NCI-H1105 treated with DMSO at 0.1 percent for 48 hours (cell line): ENCODE measurements at places on chromosomes 2 and 18.

- no peak for DNase-seq
These were observed 35.2 kb downstream of the SP140L start for GRCh38 chr2:230362030-230362691.

DNA sequence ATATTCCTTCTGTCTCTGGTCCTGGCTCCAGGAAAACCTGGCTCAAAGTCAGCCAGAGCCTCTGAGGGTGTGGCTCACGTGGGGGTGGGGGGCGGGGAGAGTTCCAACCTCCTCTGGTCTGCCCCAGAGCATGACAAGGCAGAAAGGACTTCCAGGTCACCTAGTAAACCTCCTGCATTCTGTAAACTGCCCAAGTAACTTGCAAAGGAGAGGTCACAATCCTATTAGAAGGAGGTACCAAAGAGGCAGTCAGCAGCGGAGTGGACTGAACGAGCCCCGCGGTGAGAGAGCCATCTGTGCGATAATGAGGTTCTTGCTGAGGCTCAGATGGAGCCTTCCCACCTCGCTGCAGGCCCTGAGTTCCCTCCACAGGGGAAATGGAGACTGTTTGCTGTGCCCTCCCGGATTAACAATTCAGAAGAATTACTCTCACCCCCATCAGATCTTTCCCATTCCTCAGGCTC, 58.9 kb upstream of the GATA6 start:
- DNase-seq, result no peak

DNA sequence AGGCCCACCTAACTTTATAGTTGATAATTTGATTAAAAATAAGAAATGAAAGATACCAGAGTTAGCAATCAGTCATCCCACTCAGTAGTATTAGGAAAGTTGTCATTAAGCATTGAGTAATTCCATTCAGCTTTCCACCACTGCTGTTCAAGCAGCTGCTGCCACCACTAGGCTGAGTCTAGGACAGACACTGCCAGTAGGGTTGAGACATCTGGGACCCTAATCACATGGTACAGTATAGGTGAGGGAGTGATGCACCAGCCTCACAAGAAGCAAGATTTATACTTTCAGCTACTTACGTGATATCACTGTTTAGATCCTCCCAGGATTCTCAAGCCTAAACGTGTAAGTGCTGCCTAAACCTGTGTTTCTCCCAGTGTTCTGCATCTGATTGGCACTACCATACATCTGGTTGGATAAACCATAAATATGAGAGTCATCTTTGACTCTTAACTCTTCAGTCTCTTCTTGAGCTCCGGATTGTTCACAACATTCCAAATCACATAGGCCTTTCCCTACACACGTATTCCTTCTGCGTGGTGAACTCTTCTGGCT, 3.2 kb downstream of the UBXN4 start:
- no peak for DNase-seq

DNA sequence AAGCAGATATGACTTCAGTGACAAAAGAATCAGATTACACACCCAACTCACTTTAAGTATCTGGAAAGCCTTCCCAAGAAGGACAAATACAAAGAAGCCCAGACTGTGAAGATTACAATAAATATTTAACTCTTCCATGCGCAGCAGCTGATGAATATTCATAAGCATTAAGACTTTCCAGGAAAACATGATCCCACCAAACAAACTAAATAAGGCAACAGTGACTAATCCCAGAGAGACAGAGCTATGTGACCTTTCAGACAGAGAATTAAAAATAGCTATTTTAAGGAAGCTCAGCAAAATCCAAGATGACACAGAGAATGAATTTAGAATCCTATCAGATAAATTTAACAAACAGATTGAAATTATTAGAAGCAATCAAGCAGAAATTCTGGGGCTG, 108.2 kb upstream of the UBE2E3 start:
- DNase-seq, result no peak

GRCh38 chr2:54534221-54534620, 78.1 kb downstream of the SPTBN1 start:
- no peak for DNase-seq

GRCh38 chr2:38601463-38602135, 1.1 kb downstream of the HNRNPLL start:
- DNase-seq, result peak; percentile 35

- no peak for DNase-seq
These were observed 208.6 kb downstream of the MYO1B start for GRCh38 chr2:191453761-191454160.

DNA sequence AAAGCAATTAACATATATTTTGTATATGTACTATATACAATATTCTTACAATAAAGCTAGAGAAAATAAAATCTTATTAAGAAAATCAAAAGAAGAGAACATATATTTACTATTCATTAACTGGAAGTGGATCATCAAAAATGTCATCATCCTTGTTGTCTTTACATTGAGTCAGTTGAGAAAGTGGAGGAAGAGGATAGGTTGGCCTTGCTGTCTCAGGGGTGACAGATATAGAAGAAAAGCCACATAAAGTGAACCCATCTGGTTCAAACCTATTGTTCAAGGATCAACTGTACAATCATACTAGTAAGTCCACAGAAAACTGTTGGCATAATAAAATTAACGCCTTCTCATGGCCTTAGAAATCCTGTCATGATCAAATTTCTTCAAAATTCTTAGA, 26.6 kb downstream of the SESTD1 start:
- no peak for DNase-seq

- peak; percentile 55 for DNase-seq
These were observed 43.4 kb downstream of the CABLES1 start for GRCh38 chr18:23178661-23179081.

DNA sequence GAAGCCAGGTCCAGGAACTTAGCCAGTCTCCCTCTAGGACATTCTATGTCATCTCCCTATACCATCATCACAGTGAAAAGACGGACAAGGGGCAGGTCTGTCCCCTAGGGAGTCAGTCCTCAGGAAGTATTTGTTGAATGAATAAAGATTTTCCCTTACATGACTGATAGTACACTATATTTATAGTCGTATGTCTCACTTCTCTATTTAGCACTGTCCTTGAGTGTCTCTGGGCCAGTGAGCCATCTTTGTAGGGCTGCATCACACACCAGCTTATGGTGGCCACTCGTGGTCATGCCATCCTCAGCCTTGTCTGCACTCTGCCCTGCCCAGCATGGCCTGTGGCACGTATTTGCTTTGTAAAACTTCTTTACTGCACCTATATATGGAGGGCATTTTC, 25.8 kb downstream of the PTPN18 start:
- no peak for DNase-seq

- no peak for DNase-seq
These were observed 15.5 kb downstream of the LAMA1 start for GRCh38 chr18:7102131-7102530.

DNA sequence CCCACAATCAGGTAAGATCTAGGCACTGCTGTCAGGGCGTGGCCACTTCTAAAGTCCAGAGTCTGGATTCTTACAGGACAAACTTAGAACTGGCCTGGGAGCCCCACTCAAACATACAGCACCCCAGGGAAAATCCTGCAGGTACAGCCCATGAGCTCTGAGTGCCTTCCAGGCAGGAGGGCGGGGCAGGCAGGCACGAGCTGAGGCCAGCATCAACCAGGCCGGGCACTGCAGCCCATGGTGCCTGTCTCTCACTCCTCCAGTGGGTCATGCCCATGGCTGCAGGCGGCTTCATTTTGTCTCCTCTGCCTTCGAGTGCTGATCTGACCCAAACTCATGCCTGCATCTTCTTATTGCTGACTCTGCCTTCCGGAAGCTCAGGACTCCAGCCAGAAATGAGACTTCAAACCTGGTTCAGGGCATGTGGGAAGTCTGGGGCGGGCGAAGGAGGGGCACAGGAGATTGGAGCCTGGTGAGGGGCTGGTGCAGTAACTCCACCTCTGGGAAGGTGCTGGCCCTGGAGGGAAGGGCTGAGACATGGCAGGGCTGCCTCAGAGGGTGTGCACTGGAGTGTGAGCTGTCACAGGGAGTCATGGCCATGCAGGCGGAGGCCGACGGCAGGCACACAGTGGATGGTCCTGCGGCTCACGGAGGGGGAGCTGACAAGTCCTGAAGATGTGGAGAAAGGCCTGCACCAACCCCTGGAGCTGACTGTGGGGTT, 40.5 kb downstream of the HS6ST1 start:
- no peak for DNase-seq

DNA sequence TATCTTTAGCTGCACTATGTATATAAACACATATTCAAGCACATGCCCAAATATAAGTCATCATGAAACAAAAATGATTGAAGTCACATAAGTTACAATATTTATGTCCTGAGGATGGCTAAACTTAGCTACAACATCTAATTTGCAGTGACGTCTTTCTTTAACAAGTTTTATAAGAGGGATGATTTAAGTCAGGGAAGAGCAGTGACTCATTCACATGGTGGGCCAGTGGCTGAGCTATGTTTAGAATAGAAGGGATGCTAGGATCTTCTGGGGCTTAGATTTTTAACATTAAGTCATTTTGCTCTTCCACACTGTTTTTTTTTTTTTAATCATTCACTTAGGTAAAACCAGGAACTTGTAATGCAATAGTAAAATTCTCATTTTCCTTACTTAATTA, 22.3 kb downstream of the ADCYAP1 start:
- no peak for DNase-seq

DNA sequence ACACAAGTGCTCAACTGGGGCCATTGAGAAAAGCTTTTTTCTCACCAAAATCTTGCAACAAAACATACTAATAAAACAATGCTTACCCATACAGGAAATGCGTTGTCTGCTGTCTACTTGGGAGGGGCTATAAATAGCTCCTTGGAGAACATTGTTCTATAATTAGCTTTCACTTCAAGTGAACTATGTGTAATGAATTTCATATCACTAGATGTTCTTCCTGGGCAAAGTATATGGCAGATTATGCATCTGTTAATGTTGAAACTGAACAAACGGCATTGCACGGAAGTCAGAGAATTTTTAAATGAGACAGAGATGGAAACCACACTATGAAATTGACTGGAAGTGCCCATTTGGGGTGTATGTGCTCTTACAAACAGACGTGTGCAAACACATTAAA, 6.4 kb upstream of the NPAS2 start:
- peak; percentile 43 for DNase-seq

DNA sequence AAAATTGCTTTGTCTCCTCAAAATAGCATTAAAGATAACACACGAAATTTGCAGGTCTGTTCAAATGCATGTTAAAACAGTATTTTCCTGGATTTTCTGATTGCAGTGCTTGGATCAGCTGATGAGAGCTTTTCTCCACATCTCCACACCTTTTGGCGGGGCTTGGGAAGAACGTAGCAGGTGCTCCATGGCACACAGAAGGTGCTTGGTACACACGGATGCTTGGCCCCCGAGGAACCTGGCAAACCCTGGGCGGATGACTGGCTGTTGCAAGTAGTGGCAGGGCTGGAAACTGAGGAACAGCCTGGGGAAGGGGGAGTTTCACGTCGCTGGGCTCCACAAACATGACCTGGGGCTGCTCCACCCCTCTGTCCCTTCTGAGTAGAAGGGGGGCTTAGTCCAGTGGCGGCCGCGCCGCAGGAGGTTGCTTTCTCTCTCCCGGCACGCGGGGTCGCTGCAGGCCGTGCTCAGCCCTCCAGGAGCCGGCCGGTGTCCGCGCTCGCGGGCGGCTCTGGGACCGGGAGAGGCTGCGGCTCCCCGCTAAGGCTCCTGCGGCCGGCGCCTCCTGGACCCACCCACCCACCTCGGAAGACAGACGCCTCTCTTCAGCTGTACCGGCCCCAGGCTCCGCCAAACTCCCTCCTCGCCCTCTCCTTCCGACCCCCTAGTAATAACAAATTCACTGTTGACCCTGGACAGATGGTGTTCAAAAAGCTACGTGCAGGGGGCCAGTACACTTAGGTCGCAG, 69.3 kb downstream of the MARCO start:
- peak; percentile 51 for DNase-seq

DNA sequence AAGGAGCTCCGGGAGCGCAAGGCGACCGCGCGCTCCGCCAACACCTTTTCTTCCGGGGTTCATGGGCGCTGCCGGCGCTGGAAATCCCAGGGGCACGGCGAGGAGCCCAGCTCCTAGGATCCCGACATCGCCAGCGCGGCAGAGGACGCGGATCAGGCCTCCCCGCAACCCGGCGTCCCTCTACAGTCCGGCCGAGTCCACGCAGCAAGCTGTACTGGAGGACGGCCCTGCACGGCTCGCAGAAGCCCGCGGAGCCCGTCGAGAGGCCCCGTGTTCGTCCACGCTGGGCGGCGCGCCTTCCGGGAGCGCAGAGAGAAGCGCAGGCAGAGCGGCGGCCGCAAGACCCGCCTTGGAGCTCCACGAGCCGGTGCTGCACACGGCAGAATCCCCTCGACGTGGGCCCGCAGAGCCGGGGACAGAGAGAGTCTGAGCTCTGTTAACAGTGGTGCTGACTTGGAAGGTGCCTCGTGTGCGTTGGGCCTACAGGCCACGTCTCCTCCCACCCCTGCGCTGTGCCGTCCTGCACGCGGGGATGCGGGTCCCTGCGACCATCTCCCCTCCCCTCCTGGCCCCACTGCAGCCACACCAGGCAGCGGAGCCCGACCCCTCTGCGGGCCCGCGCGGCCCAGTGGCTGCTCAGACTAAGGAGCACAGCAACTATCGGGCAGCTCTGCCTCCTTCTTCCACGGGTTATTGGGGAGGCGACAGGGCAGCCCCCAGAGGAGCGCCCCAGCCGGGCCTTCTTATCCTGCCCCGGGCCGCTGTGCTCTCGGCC, 28.1 kb upstream of the PTPN2 start:
- no peak for DNase-seq

DNA sequence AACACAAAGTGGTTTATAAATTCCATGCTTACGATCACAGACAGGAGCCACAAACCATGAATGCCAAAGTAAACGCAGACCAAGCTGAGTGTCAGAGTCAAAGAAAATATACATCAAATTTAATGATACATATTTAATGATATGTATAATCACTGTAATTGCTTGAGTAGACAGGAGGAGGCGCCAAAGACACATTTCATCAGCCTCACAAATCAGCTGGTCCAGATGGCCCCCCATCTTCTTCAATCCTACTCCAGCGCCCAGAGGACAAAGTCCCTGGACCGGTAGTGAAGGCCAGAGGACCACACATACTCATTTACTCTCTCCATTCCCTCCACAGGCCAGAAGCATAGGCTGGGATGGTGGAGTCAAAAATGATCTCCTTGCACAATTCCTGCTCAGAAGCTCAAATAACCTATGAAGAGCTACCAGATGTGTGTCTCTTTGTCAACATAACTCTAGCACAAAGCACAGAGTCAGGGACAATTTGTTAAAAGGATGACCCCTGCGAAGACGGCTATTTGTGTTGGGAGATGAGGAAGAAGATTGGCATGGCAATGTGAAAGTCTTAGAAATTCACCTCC, 149.3 kb upstream of the PGAP1 start:
- DNase-seq, result no peak

GRCh38 chr2:106885329-106885728, 638 bp downstream of the ST6GAL2 start:
- DNase-seq, result peak; percentile 60

- DNase-seq, result no peak
These were observed 39.4 kb downstream of the EVA1A start for GRCh38 chr2:75521225-75521872.

- DNase-seq, result no peak
These were observed 2022.0 kb upstream of the CELF4 start for GRCh38 chr18:39587586-39587985.

DNA sequence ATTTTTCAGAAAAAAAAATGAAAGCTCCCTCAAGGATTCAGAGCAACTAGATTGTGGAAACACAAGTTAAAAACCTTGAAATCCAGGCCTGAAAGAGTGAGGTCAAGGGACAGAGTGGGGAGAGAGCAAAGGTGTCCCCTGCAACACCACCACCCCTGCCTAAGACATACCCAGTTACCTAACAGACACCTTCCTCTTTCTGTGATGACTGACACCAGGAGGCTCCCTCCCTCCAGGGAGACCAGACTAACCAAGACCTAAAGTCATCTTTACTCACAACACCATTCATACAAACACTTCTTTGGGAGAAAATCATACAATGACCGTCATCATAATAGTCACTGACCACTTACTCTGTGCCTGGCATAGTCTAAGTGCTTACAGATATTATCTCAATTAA, 151.8 kb upstream of the NABP1 start:
- DNase-seq, result no peak
